ENCODE measurements at places on chromosomes 6 and 20.

DNA sequence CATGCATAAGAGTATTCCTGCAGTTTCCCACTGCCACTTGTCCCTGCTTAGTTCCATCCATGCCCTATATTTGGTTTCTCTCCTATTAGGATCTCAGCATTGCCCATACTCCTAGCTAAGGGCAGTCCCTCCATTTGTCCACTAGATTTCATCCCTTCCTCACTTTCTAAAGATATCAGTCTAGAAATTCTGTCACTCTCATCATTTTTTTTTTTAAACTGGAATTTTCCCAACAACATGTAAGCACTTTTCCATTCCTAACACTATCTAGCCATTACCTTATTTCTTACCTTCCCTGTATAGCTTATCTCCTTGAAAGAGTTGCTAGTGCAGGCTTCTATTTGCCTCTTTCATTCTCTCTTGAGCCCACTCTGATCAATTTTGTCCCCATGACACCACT is 312.2 kb downstream of the BTBD3 start:
- DNase-seq, result no peak

DNA sequence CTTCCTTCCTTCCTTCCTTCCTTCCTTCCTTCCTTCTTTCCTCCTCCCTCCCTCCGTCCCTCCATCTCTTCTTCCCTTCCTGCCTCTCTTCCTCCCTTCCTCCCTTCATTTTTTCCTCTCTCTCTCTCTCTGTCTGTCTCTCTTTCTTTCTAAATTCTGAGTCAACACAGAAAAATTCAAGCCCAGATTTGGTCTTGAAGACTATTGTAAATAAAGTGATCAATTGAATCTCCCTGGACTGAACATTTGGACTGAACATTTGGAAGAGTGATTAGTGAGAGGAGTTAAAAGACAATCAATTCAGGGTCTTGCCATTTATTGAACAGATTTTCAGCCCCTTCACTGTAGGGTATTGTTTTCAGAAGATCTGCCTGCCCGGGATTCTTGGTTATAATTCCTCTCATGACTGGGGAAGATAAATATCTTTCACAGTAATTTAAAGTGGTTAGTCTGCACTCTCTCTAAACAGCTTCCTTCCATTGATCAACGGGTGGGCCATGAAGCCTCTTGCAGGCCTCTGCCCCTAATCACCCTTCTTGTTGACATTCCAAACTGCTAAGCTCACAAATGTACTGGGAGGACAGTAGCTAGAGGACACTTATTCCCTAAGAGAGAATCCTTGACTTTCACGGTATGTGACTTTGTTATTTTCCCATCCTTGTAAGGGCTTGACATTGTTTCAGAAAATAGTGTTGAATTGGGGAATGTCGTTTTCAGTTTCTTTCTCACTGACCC is 101.7 kb upstream of the BMP2 start:
- no peak for DNase-seq

DNA sequence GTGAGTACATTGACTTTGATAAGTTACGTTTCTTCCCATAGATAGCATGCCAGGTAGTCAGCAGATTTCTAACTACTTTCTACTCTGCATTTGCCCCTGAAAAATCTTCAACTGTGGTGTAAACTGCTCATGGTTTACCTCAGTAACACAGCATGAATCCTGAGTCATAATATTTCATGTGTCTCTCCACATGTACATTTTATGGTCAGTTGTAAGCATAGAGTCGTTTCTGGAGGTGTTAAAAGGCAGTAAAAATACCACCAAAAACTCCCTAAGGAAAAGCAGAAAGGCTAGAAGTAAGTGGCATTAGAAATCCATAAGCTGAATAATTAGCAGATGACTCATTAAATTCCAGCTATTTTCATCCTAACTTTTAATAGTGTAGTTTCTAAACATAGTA is 4.1 kb upstream of the GPR63 start:
- DNase-seq, result no peak

GRCh38 chr6:145375502-145375901 is 359.8 kb downstream of the EPM2A start:
- DNase-seq, result no peak

GRCh38 chr20:37378785-37379598 is 33.1 kb downstream of the SRC start:
- no peak for DNase-seq

- DNase-seq, result no peak
These were observed 133.6 kb downstream of the LMBRD1 start for GRCh38 chr6:69663215-69663614.

- no peak for DNase-seq
These were observed 298.8 kb downstream of the ZNF217 start for GRCh38 chr20:53294804-53295203.

DNA sequence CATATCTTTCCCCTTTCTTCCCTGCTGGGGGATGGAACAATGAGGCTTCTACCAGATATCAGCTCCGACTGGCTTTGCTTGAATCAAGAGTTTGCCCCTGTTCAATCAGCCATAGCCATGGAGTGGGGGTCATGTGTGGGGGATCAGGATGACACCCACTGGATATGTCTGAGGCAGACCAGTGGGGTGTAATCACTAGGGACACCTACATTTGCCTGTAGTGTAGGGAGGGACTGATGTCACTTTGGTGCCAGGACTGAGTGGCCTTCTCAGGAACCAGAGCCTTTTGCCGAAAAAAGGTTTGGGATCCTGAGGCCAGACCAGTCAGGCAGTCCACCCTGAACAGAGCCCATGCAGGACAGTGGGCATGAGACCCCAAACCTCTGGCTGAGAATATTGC is 1.0 kb downstream of the ITPA start:
- no peak for DNase-seq

- no peak for DNase-seq
These were observed 5.7 kb upstream of the NHSL1 start for GRCh38 chr6:138504764-138505689.

- DNase-seq, result no peak
These were observed 299.1 kb upstream of the KCNQ5 start for GRCh38 chr6:72322771-72323170.

- DNase-seq, result no peak
These were observed 154.9 kb downstream of the MRPL14 start for GRCh38 chr6:43972179-43972912.

DNA sequence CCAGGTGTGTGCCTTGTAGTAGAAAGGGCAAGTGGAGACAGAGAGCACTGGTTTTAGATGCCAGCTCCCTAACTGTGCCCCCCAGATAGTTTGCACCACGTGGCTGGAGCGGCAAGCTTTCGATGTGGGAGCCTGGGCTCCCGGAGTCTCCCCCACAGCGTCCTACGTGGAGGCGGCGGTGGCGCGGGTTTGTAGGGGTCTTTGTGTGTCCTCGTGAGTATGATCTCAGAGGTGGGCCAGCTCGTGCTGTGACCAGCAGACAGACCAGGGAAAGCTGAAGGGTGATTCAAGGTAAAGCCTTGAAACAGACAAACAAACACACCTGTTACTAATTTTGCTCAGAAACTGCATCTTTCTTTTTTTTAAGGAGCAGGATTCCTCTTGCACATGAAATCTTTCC is 5.6 kb upstream of the KCNK16 start:
- DNase-seq, result no peak

- no peak for DNase-seq
These were observed 4.0 kb downstream of the SLC52A3 start for GRCh38 chr20:764255-764654.

GRCh38 chr20:33896509-33896908 is 85.4 kb downstream of the CHMP4B start:
- no peak for DNase-seq

GRCh38 chr6:155264693-155265320 is 994 bp downstream of the CLDN20 start:
- DNase-seq, result no peak

DNA sequence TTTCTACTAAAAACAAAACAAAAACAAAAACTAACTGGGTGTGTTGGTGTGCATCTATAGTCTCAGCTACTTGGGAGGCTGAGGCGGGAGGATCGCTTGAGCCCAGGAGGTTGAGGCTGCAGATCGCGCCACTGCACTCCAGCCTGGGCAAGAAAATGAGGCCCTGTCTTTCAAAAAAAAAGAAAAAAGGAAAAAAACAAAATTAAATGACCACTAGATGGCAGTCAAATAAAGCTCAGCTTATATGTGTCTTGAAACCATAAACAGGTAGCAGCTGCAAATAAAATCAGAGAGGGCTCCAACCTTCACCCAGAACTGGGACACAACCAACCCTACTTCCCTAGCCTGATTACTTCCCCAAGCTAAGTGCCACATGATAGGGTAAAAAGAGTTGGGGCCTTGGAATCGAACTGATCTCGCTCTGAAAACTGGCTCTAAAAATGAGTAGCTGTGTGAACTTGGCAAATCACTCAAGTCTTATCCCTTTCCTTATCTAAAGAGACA is 67.1 kb upstream of the ADGRF4 start:
- DNase-seq, result peak; percentile 47

DNA sequence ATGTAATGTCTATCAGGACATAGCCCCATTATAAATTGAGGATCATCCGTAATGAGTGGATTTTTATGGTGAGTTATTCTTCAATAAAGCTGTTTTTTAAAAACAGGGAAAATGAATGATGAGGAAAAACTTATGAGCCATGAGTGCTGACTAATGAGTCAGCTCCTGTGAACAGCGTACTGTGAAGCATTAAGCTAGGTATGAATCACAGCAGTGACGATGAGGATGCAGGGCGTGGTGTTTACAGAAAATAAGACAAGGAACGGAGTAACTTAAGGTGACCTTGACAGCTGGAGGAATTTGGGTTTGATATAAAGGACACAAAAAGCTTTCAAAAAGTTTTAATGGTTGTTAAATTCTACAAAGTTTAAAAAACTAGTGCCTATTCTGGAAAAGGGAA is 96.3 kb downstream of the FOXF2 start:
- DNase-seq, result no peak

DNA sequence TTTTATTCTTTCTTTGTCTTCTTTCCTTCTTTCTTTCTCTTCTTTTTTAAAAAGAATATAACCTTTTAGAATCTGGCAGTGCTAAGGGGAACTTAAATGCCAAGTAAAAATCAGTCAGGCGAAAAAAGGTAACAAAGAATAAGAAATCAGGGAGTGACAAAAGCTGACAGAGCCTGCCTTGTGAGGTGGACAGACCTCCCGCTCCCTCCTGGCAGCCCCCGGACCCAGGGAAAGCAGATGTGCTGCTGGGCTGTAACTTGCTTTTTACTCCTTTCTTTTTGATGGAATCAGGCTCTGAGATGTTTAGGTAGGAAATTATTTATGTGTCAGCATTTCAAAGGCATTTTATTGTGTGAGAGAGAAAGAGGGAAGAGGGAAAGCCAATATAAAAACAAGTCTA is 95.5 kb upstream of the TRAF3IP2 start:
- DNase-seq, result no peak

DNA sequence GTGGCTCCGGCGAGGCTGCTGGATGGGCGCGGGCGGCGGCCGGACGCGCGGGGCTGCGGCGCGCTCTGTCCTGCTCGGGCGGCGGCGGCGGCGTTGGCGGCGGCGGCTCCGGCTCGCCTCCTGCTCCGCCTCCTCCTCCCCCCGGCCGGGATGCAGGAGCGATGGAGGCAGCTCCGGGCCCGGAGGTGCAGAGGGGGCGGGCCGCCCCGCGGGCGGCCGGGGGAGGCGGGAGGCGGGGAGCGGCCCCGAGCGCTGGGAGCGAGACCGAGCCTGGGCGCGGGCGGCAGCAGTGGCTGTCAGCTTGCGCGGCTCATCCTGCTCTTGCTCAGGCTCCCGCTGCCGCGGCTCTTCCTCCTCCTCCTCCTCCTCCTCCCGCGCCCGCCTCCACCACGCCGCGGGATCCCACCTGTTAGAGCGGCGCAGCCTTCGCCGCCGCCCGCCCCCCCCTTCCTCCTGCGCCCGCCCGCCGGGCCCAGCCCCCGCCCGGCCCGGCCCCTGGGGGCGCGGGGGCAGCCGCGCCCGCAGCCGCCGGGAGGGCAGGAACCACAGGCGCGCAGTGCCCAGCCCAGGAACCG is at the start of gene NOL4L:
NOL4L (minus strand) TSS at position 323 of the 575 bp plus-strand sequence. CDS start 443 bp downstream, outside the sequence.
- no peak for DNase-seq

DNA sequence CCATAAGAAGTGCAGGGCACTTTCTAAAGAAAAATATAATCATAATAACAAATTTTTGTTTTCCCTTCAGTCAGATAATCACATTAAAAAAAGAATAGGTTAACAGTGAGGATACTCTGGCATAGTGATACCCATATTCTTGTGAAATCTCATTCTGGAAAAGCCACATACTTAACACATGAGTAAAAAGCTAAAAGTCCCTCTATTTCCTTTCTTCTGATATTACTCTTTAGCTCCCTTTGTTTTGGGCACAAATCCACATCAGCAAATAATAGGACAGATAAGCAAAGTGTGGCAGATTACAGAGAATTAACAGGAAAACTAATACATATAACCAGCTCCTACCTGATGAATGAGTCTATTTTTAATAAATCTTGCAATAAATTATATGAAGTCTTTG is 15.8 kb downstream of the SHPRH start:
- DNase-seq, result no peak

- DNase-seq, result no peak
These were observed 76.9 kb downstream of the SYNDIG1 start for GRCh38 chr20:24546232-24546892.

GRCh38 chr6:129500958-129501739 is 208.8 kb downstream of the ARHGAP18 start:
- DNase-seq, result no peak

DNA sequence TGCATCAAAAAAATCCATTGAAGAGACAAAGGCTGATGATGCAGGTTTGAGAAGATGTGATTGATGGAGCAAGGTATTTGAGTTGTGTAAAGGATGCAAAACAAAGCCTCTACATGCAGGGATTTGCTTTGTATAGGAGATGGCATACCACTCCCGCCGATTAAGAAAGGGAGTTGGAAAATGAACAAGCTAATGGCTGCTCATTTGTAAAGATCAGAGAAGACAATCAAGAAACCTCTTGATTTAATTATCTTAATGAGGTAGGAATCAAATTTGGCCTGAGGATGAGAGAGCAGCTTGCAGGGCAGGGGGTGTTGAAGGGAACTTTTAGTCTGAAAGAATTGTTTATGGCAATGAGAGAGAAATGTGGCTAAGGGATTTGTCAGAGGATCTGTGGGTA is 448.2 kb upstream of the ADGRB3 start:
- DNase-seq, result no peak

- DNase-seq, result no peak
These were observed 57.5 kb downstream of the ILRUN start for GRCh38 chr6:34638834-34639736.

Data from NCI-H1092 (cell line).